ENCODE measurements at places on chromosomes 2 and 18.

DNA sequence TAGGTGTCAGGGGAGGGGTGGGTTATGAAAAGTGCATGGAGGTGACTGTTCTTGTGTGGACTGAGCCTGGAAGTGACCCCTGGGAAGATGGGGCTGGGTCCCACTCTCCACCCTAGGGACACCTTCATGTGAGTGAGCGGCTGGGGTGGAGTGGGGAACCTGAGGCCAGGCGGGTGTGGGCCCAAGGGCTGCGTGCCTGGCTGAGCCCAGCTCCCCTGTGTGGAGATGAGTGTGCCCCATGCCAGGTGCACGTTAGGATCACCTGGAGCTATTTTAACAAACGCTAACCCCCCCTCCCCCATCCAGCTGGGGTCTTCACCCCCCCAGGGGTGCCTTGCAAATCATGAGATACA is 26.5 kb downstream of the ZAP70 start:
- DNase-seq, result no peak

GRCh38 chr2:32246911-32247310 is 17.8 kb downstream of the NLRC4 start:
- no peak for DNase-seq

DNA sequence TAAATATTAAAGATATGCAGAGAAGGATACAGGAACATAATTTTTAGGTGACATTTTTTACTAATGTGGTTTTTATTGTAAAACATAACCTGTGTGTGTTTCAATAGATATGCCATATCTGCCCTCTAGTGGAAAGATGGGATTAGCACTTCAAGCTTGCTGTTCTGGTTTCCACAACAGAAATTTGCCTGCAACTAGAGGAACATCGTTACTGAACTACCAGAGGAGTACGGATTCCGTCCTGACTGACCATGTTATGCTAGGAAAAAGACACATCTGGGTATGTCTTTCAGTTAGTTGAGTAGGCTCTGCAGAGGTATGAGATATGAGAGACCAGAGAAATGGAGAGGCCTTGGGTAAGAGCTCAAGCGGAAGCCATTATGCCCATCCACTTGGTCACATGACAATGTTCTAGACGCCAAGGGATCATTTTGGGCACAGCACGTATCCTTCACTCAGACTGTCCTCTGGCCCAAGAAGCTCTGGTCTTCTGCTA is 104.9 kb downstream of the MBD2 start:
- DNase-seq, result no peak

DNA sequence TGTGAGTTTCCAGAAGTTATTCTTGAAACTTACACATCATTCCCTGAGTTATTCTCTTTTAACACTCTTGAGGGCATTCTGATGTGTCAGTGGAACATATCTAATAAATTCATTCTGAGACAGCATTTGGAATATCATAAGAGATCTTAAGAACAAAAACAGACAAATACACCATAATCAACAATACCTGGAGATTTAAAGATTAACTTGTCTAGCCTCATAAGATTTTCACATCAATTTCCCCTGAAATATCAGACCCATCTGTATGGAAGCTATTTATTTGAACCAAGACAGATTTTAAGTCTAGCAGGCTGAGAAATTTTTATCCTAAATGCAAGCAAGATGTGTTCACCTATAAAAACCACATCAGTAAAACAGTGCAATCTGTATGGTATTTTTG is 181.6 kb downstream of the NYAP2 start:
- DNase-seq, result no peak

DNA sequence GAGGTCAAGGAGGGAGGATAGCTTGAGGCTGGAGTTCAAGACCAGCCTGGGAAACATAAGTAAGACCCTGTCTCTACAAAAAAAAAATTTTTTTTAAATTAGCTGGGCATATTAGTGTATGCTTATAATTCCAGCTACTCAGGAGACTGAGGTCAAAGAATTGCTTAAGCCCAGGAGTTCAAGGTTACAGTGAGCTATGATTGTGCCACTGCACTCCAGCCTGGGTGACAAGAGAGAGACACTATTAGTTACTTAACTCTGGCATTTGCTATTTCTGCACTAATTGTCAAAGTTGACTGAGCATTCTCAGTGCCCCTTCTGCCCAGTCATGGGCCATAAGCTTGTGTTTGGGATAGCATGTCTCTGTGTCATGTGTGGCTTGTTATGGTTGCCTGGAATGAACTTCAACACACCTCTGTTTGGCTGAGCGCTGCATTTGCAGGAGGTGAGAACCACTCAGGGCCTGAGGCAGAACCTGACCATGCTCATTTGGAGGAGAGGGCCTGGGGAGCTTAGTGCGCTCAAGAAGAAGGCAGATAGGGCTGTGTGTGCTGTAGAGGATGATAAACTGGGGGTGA is 77.7 kb downstream of the SH3RF3 start:
- no peak for DNase-seq

DNA sequence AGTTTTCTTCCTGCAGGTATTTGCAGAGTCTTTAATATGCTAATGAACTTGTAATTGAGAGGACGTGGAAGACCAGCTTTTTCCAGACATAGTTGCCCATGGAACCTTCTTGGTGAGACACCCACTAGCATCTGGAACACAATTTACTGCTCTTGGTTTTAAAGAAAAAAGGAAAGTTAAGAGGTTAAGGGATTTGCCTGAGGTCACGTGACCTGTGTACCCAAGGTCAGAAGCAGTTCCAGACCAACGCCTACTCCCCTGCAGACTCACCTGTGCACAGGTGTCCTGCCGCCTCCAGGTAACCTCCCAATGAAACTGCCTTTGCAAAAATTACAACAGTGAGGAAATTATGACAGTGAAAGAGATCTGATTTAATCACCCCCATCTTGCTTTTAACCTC is 172.7 kb downstream of the ANAPC1 start:
- DNase-seq, result no peak

DNA sequence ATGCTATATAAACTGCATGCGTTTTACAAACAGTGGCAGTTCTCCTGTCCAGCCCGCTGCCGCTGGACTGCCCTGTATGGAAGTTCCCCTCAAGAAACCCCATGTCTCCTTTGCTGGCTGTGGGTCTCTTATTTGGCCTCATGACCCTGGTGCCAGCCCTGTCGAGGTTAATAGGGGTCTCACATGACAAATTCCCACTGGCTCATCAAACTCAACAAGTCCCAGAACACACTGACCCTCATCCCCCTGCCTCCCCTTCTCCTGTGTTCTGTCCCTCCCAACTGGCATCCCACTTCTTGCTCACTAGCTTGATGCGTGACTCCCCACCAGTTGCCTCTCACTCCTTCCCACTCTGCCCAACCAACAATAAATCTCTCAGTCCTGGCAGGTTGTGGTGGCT is 137.6 kb upstream of the HS6ST1 start:
- DNase-seq, result no peak
